ENCODE measurements at places on chromosomes 11 and 22.
A peak's percentile ranks its signal among the peaks of the same experiment; 100 is the strongest.

DNA sequence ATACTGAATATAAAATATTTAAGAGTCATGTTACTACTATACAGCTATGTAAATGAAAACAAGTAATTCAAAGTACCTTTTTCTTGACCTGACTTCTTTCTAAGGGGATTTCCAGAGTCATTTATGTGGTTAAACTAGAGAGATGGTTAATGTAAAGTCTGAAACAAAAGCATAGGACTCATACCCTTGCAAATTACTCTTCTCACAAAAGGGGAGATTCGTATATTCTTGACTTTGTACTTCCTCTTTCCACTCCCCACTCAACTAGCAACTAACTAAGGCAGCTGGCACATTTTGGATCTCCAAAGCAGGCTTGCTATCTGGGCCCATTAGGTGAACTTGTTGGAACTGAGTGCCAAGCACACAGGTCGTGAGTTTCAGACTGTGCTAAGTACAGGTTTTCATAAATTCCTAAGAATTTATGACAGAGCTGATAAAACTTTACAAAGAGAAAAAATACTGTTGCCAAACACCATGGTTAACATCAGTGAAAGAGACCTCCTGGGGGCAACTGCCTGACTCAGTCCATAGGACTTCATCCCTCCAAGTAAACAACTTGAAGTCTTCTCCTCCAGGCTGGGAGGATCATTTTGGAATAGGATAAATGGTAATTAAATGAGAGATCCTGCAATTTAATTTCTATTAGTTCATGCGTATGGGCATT is 77.0 kb upstream of the DDI1 start:
- DNase-seq, result no peak

DNA sequence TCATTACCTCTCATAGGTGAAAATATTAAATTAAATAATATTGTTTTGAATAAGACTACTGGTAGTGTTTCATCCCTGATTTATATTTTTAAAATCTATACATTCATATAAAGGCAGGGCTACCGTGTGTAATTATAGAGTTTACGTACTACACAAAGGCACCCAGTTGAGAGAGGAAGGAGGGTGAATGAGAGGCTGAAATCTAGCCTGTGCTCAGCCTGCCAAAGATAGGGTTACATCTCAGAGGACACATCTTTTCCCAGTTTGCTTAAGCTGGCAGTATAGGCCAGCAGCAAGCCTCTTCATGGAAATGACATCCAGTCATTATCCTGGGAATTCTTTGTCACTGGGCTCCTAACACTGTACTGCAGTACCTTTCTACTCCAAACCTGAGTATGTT is 7.5 kb upstream of the B3GNT6 start:
- no peak for DNase-seq

DNA sequence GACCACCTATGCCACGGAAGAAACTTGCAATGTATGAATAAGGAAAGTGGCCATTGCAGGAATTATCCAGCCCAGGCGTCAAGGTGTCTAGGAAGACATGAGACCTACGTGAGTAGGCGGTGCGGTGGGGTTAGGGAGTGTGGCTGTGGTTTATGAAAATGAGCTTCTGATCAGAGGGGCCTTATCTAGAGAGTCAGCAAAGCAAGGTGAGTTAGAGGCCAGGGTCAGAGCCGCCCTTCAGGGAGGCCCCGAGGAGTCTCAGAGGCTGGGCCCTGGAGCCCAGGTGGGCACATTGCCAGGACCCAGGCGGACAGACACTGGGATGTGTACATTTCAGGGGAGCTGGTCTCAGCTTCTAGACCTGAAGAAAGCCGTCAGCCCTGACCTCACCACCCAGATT is 13.8 kb upstream of the LINC01488 start:
- no peak for DNase-seq

DNA sequence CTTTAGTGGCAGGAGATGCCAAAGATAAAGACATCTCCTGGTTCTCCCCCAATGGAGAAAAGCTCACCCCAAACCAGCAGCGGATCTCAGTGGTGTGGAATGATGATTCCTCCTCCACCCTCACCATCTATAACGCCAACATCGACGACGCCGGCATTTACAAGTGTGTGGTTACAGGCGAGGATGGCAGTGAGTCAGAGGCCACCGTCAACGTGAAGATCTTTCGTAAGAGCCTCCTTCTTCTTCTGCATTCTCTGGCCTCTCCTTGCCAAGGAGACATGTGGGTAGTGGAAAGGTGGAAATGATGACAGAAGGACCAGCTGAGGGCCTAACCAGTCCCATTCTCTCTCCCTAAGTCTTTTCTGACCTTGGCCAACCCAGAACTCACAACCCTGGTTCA is 110.1 kb upstream of the TTC12 start:
- DNase-seq, result no peak

- DNase-seq, result no peak
Observed at GRCh38 chr11:122270535-122270934, 154.5 kb upstream of the BLID start.

DNA sequence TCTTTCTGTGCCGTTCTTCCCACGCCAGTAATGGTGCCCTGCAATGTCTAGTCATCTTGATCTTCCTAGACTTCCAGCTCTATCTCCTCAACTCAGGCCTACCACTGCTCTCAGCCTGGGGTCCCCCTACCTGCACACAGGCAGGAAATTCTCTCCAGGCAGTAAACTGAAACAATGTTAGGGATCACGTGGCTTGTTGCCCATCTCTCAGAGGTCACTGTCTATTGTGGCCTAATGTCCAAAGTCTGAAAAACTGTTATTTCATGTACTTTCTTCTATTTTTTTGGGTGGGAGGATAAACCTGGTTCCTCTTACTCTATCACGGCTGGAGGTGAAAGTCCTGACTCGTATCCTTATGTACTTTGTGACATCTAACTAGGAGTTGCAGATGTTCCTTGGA is 59.1 kb downstream of the CCDC34 start:
- no peak for DNase-seq

DNA sequence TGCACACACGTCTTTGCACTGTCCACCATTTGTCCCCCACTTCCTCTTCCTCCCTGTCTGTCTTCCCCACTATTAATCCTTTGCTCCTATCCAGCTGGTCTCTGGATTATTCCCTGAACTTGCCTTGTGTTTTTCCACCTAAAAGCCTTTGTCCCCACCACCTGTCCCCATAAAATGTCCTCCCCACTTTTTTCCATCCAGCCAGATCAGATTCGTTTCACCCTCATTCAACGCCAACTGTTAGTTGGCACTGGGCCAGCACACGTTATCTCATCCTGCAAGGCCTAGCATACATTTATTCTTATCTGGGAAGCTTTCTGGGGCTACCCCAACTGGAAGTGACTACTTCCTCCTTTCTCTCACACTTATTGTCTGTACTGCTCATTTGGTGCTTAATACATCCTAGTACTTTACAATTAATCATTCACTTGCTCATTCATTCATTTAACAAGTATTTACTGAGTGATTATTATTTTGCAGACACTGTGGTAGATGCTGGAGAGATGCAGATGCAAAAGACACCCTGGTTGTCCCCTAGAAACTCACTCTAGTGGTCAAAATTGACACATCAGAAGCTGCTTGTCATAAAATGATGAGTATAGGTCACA is 96.2 kb downstream of the RASSF10 start:
- DNase-seq, result no peak

DNA sequence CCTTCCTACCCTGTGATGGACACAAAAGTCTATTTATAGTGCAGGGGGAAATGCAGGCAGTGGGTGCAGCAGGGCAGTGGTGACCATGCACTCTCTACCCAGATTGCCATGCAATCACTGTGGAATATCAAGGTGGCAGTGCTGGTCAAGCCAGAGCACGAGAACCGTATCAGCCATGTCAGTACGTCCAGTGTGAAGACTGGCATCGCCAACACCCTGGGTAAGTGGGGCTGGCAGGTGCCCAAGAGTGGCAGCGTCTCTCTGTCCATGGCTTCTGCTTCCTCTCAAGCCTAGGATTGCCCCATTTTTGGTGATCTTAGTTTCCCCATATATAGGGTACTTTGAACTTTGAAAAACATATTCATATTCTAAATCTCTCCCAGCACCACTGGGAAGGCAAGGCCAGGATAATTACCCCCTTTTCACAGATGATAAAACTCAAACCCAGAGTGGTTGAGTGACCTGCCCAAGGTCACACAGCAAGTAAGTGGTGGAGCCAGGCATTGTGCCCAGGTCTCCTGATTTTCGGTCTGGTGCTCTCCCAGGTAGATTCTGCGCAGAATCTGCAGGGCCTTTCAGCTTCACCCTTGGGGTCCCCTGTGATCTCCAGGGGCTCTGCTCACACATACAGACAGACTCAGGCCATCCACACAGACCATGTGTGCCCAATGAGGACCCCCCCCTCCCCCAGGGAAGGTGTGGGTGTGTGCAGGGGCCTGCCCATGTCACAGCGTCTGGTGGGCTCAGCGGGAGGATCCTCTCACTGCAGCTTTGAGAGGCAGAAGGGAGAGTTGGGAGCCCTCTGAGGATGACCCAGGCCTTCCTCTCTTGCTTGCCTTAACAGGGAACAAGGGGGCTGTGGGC is 7.1 kb downstream of the INPPL1 start:
- no peak for DNase-seq

DNA sequence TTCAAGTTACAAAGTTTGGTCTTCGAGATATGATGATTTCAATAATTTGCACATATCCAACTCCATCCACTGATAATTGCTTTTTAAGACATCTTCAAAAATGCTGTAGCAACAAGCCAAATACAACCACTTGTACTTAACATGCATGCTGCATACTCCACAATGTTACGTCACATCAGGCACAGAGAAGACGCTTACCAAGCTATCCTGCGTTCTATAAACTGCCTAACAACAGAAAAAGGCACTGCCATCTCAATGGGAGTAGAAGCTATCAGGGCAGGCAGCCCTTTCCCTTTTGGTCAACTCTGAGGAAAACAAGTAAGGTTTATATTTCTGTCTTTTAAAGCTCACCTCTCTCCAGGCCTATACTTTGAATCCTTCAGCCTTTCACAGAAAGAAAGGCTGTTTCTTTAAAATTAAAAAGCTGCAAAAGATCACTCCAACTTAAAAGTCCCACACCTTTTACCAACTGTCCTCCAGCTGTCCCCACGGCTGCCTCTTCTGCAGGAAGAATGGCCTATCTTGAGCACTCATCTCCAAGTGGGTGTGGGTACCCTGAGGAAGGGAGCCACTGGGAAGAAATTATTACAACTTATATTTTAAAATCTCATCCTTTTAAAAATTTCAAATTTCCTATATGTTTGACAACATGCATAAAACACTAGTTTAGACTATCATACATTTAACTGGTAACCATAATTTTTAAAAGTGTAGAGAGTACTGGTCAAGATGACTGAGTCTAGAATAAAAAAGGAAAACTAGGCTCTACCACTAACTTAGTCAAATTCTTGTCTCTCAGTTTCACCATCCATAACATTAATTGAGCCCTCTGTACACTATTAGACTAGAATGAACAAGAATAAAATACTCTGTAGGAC is 14.5 kb downstream of the PHF21A start:
- DNase-seq, result no peak

GRCh38 chr11:115576606-115577380 is 72.6 kb upstream of the CADM1 start:
- no peak for DNase-seq

GRCh38 chr22:31584804-31585160 is 77.2 kb downstream of the PISD start:
- no peak for DNase-seq

GRCh38 chr11:10742460-10743208 is 8.4 kb upstream of the CTR9 start:
- no peak for DNase-seq

- peak; percentile 77 for DNase-seq
Observed at GRCh38 chr11:1050581-1051355, 14.2 kb upstream of the MUC6 start.

DNA sequence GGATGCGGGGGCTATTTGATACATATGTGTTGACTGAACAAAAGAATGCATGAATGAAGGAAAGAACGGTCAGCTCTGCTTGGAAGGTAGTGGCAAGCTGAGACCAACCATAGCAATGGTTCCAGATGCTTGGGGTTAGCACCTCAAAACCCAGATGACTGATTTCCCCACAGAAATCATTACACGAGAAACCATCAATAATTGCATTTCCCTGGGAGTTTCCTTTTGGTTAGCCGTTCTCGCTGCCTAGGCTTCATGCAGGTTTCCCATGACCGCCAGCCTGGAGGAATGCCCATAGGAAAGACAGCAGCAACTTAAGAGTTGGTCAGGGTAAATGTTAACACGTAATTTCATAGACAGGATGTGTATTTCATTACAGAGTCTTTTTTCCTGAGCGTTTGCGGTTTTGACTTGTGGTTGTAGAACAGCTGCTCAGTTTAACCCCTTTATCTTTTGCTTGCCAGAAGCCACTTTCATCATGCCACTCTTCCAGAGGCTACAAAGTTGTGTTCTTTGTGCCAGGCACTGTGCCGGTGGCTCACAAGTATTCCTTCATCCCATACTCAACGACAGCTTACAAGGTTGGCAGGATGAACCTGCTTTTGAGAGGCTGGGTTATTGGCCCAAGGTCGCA is 2.8 kb downstream of the IL17RA start:
- DNase-seq, result no peak

DNA sequence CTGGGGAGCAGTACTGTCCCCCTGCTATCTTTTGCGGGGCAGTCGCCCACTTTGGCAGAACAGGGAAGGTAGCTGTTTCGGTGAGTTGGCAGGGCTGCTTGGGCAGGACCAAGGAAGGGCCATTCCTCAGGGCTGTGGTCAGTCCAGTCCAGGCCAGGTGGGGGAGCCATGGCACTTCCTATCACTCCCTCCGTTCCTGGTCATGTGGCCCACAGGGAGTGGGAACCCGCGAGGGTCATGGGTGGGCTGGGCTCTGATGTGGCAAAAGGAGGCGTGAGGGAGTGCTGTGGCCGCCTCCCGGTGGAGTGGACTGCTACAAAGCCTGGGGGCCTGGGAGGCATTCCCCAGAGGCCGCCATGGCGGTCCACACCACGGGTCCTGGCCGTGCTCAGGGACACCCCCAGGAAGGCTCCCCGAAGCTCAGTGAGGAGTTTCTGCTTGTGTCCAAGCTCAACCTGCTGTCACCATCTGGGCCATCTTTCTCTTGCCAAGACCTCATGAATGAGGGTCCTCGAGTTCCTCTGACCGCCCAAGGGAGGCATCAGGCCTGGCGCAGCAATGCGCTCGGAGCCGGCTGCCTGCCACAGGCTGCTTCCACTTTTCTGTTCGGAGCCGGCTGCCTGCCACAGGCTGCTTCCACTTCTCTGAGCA is 11.9 kb downstream of the CHID1 start:
- DNase-seq, result no peak

GRCh38 chr22:19016081-19016766 is 80.1 kb upstream of the PRODH start:
- DNase-seq, result no peak

DNA sequence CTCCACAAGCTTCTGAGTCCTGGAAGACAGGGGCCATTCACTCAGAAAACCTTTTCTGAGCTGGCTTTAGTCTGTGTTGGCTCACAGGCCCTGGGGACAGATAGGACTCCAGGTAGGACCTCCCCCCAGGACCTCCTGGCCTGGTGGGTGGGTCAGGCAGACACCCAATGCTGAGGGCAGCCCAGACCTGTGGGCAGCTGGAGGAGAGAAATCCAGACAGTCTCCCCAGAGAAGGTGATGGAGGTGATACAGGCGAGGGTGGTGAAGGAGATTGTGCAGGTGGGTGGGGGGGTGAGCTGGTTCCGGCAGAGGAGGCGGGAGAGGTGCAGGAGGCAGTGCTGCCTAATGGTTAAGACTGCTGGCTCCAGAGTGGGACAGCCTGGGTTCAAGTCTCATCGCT is 15.6 kb downstream of the LRRC32 start:
- DNase-seq, result no peak
